ENCODE measurements at places on chromosomes 4 and X. TPM values are rescaled to one million over a fixed set of nuclear protein-coding genes. Genes with fewer than 3 reads are reported as not detected.
A peak's percentile ranks its signal among the peaks of the same experiment; 100 is the strongest.

The PABPC5 gene
- not detected for total RNA-seq

The WNK3 gene
- total RNA-seq, result 0.48 TPM

The MAGEB2 gene
- not detected for total RNA-seq

The GLOD5 gene
- 4.8 TPM for total RNA-seq

The GPR119 gene
- not detected for total RNA-seq

DNA sequence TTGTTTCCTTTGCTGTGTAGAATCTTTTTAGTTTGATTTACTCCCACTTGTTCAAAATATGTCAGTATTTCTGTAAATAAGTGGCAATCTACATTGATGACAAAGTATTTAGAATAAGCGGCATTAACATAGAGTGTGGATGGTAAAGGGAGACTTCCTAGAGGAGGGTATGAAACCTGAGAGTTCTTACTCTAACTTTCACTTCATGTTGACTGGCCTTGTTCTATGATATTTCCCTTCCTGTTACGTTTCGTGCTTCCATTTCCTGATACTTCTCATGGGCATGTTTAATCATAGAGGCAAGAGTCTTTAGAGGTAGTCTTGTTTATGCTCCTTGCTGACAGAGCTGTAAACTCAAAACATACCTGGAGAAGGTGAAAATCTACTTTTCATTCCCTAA, 408.9 kb downstream of the GLUD2 start:
- no peaks in the 10 kb centered on the region for H3K4me1 ChIP-seq
- H3K27me3 ChIP-seq, result no peaks in the 10 kb centered on the region
- no peak overlapping the region for H3K27ac ChIP-seq
- no peak for DNase-seq
- H3K36me3 ChIP-seq, result no peaks in the 10 kb centered on the region
- H3K4me3 ChIP-seq, result no peak overlapping the region

GRCh38 chr4:74365761-74366160, 816 bp downstream of the EREG start:
- peaks cover 38% of the 10 kb centered on the region for H3K4me1 ChIP-seq
- H3K27me3 ChIP-seq, result peaks cover 14% of the 10 kb centered on the region
- peak; percentile 57 for DNase-seq

DNA sequence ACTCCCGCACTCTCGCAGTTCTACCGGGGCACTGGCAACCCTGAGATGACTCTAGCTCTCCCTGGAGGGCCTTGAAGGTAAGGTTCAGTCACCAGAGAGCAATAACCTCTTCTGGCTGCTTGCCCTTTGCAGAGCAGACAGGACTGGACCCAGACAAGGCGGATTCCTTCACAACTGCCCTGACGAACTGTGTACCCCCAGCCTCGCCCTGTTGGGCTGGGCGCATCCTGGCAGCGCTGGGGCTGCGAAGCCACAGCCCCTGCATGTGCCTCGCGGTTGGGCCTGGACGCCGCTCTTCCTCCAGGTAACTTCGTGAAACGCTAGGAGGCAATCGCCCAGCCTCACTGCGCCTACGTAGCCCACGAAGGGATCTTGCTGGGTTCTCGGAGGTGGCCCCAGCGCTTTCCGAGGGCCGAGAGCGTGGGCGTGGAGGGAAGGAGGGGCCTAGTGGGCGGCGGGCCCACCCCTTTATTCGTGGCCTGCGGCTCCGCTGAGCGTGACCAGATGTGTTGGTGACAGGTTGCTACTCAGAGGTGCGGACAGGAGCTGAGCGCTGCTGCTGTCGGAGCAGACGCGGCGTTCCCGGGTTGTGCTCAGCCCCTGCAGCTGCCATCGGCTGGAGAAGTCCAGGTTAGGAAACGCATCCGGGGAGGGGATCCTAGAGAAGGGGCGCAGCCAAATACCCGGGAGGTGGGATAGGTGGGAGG, 1.9 kb upstream of the MAMLD1 start:
- H3K27ac ChIP-seq, result no peak overlapping the region
- H3K4me1 ChIP-seq, result no peaks in the 10 kb centered on the region
- no peak overlapping the region for H3K4me3 ChIP-seq
- no peaks in the 10 kb centered on the region for H3K36me3 ChIP-seq
- peak; percentile 22 for DNase-seq

DNA sequence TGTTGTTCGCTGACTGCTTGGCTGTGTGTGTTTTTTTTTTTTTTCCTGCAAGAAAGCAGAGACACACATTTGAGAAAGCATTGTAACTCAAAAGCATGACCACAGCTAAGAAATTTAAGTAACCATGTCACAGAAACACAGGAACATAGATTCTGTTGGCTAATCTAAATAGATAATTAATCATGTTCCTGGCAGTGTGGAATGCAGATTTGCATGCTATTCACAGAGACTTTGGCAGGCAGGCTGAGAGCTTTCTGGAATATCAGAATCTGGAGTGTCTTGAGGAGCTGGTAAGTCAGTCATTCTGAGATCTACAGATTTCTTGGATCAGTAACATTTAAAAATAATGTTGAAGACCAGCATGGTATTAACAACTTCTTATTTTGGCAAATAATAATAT, 33.2 kb upstream of the SMS start:
- H3K36me3 ChIP-seq, result no peaks in the 10 kb centered on the region
- H3K27ac ChIP-seq, result no peak overlapping the region
- H3K4me1 ChIP-seq, result no peaks in the 10 kb centered on the region
- no peak overlapping the region for H3K4me3 ChIP-seq

DNA sequence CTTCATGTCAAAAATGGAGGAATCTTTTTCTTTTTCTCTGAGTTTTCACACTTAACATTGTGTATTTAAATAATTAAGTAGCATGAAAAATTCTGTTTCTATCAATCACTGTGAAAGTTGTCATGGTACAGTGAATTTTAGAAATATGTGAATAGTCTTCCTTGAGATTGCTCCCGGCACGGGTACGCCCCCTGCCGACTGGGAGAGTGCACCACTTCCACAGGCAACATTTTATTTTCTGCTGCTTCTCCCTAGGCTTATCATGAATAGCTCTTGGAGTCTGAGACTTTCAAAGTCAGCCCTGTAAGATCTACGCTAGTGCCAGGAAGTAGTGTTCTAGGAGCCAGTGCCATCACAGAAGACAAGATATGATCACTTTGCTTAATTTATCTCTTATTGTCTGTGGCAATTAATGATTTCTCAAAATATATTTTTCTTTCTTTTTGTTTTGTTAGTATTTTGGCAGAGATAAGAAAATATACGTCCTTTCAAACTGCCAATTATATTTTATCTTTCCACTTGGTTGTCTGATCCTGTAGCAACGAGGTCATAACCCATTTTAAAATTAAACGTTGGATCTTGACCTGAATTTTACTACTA, 763.8 kb upstream of the AADAT start:
- H3K27me3 ChIP-seq, result no peaks in the 10 kb centered on the region
- H3K36me3 ChIP-seq, result no peaks in the 10 kb centered on the region
- no peaks in the 10 kb centered on the region for H3K4me1 ChIP-seq
- no peak overlapping the region for H3K27ac ChIP-seq
- no peak overlapping the region for H3K4me3 ChIP-seq

DNA sequence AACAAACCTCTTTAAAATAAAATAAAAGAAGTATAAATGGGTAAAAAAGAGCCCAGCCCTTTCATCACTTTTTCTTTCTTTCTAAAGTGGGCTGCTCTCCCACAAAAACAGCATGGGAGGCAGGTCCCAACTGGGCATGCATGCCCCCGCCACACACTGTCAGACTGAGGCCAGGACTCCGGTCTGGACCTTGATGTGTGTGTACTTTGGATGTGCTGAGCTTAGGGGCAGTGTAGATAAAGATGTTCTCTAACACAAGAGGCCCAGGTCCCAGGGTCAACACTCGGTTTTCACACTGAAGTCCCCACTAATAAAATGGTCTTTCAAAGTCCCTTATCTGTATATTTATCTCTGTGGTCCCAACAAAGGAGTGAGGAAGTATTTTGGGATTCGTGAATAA, 44.4 kb downstream of the ADGRA3 start:
- peaks cover 3% of the 10 kb centered on the region for H3K36me3 ChIP-seq
- H3K4me3 ChIP-seq, result no peak overlapping the region
- DNase-seq, result no peak
- H3K27ac ChIP-seq, result no peak overlapping the region
- H3K4me1 ChIP-seq, result peaks cover under 1% of the 10 kb centered on the region

DNA sequence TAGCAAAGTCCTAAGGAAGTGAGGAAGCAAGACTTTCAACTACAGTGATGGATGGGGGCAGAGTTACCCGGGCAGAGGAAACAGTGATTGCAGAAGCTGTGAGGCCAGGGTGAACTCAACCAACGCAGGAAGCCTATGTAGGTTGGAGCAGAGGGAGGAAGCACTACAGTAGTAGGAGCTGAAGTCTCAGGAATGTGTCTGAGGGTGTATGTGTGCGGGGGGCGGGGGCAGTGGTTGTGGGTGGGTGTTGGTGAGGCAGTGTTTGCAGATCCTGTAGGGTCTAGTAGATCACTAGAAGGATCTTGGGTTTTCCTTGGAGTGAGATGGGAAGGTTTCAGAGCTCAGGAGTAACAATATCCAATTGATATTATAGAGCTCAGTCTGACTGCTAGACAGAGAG, 9.9 kb upstream of the MID1 start:
- H3K36me3 ChIP-seq, result no peaks in the 10 kb centered on the region
- H3K4me1 ChIP-seq, result no peaks in the 10 kb centered on the region
- H3K27me3 ChIP-seq, result no peaks in the 10 kb centered on the region
- no peak for DNase-seq
- no peak overlapping the region for H3K27ac ChIP-seq

DNA sequence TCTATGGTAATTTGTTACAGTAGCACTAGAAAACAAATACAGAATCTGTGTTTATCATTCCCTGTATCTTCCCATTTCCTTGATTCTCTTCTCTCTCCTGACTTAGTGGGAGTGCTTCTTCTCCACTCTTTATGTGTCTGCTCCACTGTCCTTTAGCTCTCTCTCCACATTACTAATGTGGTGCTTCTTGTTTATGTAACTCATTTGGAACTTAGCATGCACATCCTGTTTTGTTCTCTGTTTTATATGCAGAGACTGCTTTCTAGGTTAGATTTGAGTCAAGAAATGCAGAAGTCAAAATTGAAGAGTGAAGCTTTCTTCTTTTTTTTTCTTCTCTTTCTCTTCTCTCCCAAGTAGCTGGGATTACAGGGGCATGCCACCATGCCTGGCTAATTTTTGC, 25.9 kb downstream of the ADH1A start:
- no peaks in the 10 kb centered on the region for H3K36me3 ChIP-seq
- no peaks in the 10 kb centered on the region for H3K4me1 ChIP-seq
- no peak for DNase-seq
- H3K27me3 ChIP-seq, result no peaks in the 10 kb centered on the region

DNA sequence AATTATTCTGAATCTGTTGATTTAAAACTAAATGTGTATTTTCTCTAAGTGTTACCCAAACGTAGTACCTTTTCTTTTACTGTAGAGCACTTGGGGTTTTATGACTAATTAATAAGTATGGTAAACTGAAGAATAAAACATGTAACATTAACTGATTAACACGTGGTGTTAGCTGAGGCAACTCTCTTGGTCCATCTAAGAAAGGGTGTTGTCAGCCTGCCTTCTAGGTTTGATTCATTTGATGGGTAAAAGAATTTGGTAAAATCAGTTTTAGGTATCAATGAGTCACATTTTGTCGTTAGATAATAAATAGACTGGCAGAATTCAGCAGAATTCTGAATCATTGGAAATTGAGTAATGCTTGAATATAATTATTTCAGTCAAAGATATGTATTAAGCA, 99.7 kb downstream of the AFF1 start:
- H3K27me3 ChIP-seq, result no peaks in the 10 kb centered on the region
- DNase-seq, result no peak
- peaks cover 100% of the 10 kb centered on the region for H3K4me1 ChIP-seq
- no peaks in the 10 kb centered on the region for H3K36me3 ChIP-seq
- peak overlapping the region; percentile 82 for H3K27ac ChIP-seq

GRCh38 chr4:162912482-162912881, 254.2 kb downstream of the NAF1 start:
- no peaks in the 10 kb centered on the region for H3K4me1 ChIP-seq
- H3K4me3 ChIP-seq, result no peak overlapping the region
- H3K36me3 ChIP-seq, result no peaks in the 10 kb centered on the region
- no peak overlapping the region for H3K27ac ChIP-seq

- H3K36me3 ChIP-seq, result no peaks in the 10 kb centered on the region
- H3K27me3 ChIP-seq, result no peaks in the 10 kb centered on the region
- no peak for DNase-seq
- H3K4me1 ChIP-seq, result peaks cover 6% of the 10 kb centered on the region
Observed at GRCh38 chr4:183397741-183398297, 46.6 kb upstream of the CDKN2AIP start.

DNA sequence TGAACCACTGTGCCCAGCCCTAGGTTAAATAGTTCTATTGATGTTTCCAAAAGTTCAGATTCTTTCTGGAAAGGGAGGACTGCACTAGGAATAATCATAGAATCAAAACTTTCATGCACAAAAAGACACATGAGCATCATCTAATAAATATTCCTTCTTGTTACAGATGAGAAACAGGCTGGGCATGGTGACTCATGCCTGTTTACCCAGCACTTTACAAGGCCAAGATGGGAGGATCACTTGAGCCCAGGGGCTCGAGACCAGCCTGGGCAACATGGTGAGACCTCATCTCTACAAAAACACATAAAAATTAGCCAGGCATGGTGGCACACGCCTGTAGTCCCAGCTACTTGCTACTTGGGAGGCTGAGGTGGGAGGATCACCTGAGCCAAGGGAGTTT, 27.7 kb downstream of the LARP7 start:
- H3K27ac ChIP-seq, result no peak overlapping the region
- no peak for DNase-seq
- no peak overlapping the region for H3K4me3 ChIP-seq
- H3K27me3 ChIP-seq, result no peaks in the 10 kb centered on the region

DNA sequence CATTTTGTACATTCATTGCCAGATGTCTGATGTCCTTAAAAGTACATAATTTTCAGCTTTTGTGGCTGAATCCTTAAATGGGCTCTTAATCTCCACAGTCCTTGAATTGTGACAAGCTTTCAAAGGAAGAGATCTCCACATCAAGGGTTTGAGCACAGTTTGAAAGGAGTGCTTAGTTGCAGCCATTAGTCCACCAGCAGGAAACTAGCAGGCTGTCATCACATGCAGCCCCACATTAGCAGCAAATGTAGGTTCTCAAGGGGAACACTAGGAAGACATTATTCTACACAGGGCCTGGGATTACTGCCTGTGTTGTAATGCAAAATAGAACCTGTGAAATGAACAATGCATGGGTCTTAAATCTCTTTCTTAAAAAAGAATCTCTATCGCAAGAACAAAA, 173.2 kb downstream of the CBLL2 start:
- H3K36me3 ChIP-seq, result no peaks in the 10 kb centered on the region
- H3K27ac ChIP-seq, result no peak overlapping the region
- H3K4me1 ChIP-seq, result no peaks in the 10 kb centered on the region
- no peaks in the 10 kb centered on the region for H3K27me3 ChIP-seq

Measured in transverse colon (tissue), 4 donors.